ENCODE measurements at places on chromosomes 6 and 20. TPM values are rescaled to one million over a fixed set of nuclear protein-coding genes. Genes with fewer than 3 reads are reported as not detected.

MYCT1 gene
- polyA plus RNA-seq: 7.8 TPM

DNA sequence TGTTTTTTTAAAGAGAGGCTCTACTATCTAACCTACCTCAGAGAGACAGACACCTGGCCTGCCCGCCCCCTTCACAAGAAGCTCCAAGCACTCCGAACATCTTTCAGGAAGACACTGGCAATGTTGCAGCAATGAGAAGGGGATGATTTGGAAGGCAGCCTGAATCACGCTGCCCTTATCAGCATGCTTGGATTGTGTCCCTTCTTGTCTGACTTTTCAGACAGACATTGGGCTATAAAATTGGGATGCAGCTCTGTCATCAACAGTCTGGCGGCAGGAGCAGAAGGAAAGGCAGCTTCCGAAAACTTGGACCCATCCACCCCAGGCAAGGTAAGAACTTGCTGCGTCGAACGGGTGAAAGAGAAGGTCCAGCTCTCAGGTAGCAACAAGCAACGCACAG is 56.0 kb downstream of the CDK5RAP1 start:
- H3K4me3 ChIP-seq: no peak overlapping the region
- DNase-seq: no peak
- H3K27ac ChIP-seq: no peak overlapping the region
- H3K4me1 ChIP-seq: no peaks in the 10 kb centered on the region

DNA sequence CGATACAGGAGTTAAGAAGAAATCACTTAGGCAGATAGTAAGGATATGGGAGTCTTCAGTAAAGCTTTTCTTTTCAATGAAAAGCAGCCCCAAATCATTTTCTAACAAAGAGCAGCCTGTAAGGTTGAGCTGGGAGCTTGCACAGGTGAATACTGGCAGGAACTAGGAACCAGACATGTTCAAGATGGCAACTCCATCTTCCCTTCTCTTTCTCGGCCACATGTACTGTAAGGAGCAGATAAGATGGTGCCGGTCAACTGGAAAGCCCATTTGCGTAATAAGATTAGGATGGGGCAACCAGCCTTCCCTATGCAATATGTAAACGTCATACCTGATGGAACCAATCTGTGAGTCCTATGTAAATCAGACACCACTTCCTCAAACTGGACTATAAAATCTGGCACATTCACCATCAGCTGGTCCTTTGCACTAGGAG is 46.2 kb upstream of the RNGTT start:
- peaks cover 11% of the 10 kb centered on the region for H3K4me1 ChIP-seq
- H3K36me3 ChIP-seq: no peaks in the 10 kb centered on the region
- H3K4me3 ChIP-seq: no peak overlapping the region
- no peak overlapping the region for H3K27ac ChIP-seq

OR2H1 gene
- polyA plus RNA-seq: 0.27 TPM

- H3K27me3 ChIP-seq: no peaks in the 10 kb centered on the region
- no peak overlapping the region for H3K27ac ChIP-seq
- no peak for DNase-seq
Measured at GRCh38 chr6:163457637-163458561, 43.4 kb downstream of the QKI start.

PRSS35 gene
- polyA plus RNA-seq: 28.9 TPM

DNA sequence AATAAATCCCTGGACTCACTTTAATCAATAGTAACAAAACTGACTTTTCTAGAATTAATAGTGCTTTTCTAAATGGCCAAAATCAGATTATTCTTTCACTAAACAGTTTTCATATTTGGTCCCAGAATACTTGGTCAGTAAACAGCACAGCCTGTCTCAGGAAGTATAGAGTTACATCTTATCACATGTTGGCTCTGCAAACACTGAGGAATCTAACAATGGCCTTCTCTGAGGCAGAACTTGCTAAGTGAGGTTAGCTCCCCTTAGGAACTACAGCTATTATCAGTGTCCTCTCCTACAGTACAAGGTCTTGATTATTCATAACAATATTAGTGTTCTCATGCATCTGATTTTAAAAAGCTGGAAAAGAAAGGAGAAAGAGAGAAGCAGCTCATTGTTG is 1622.8 kb downstream of the HACE1 start:
- H3K4me1 ChIP-seq: no peaks in the 10 kb centered on the region
- no peaks in the 10 kb centered on the region for H3K36me3 ChIP-seq
- no peak overlapping the region for H3K27ac ChIP-seq
- no peak for DNase-seq
- H3K27me3 ChIP-seq: no peaks in the 10 kb centered on the region

DNA sequence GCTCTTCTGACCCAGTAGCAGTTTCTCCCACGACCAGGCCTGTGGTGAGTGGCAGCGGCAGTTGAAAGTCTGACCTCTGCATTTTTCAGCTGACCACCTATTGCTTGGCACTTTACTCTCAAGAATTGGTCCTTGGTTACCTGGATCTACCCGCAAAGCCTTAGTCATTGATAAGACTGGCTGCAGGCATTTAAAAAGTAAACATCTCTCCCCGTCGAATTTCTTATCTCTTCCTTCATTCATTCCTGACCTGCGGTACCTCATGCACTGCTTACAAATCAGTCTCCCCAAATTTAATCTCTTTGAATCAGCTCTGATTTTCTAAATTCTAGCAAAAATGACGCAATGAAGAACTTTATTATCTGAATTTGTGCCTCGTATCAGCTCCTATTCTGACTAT is 26.1 kb upstream of the IPCEF1 start:
- no peaks in the 10 kb centered on the region for H3K4me1 ChIP-seq
- no peak for DNase-seq
- no peak overlapping the region for H3K4me3 ChIP-seq
- no peak overlapping the region for H3K27ac ChIP-seq

MAP3K5 gene
- 10.9 TPM for polyA plus RNA-seq

STMND1 gene
- polyA plus RNA-seq: 0.33 TPM

SPTLC3 gene
- polyA plus RNA-seq: 10.6 TPM

- H3K27me3 ChIP-seq: no peaks in the 10 kb centered on the region
- peak overlapping the region; percentile 68 for H3K27ac ChIP-seq
- no peak for DNase-seq
- no peaks in the 10 kb centered on the region for H3K36me3 ChIP-seq
- peaks cover 3% of the 10 kb centered on the region for H3K4me1 ChIP-seq
- H3K4me3 ChIP-seq: no peak overlapping the region
Measured at GRCh38 chr6:151004383-151005024, 139.0 kb downstream of the MTHFD1L start.

ADTRP gene
- polyA plus RNA-seq: 0.38 TPM

- H3K27ac ChIP-seq: peak overlapping the region; percentile 100
- peaks cover 5% of the 10 kb centered on the region for H3K36me3 ChIP-seq
- DNase-seq: no peak
- H3K4me1 ChIP-seq: peaks cover 56% of the 10 kb centered on the region
- no peaks in the 10 kb centered on the region for H3K27me3 ChIP-seq
Measured at GRCh38 chr20:47354464-47354713, 2.1 kb downstream of the ZMYND8 start.

- no peak overlapping the region for H3K4me3 ChIP-seq
- no peaks in the 10 kb centered on the region for H3K27me3 ChIP-seq
- DNase-seq: no peak
- no peaks in the 10 kb centered on the region for H3K4me1 ChIP-seq
- no peak overlapping the region for H3K27ac ChIP-seq
- H3K36me3 ChIP-seq: no peaks in the 10 kb centered on the region
Measured at GRCh38 chr20:10807013-10807412, 133.2 kb upstream of the JAG1 start.

TULP1 gene
- polyA plus RNA-seq: 1.7 TPM

DNA sequence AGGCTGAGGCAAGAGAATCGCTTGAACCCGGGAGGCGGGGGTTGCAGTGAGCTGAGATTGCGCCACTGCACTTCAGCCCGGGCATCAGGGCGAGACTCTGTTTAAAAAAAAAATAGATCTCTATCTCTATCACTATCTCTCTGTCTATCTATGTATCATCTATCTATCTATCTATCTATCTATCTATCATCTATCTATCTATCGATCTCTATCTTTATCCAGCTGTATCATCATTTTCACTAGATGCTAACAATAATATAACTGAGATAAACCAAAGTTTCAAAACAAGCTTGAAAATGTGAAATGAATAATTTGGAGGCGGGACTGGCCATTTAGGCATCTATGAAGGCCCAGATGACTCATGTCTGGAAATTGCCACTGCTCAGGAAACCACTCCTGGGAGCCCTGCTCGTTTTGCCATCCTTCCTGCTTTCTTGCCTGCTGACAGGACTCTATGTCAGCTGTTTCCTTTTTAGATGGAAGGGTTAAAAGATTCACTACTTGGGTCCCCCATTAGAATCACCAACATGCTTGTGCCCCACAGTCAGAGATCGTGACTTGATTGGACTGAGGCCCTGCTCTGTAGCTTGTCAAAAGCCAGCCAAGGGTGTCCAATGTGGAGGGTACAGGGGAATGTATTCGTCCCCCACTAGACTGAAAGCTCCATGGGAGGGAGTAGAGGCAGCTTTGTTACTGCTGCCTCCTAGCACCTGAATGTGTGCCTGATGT is 61.7 kb downstream of the UTRN start:
- no peak overlapping the region for H3K27ac ChIP-seq
- H3K4me1 ChIP-seq: no peaks in the 10 kb centered on the region
- no peak for DNase-seq
- H3K4me3 ChIP-seq: no peak overlapping the region
- H3K36me3 ChIP-seq: no peaks in the 10 kb centered on the region

DNA sequence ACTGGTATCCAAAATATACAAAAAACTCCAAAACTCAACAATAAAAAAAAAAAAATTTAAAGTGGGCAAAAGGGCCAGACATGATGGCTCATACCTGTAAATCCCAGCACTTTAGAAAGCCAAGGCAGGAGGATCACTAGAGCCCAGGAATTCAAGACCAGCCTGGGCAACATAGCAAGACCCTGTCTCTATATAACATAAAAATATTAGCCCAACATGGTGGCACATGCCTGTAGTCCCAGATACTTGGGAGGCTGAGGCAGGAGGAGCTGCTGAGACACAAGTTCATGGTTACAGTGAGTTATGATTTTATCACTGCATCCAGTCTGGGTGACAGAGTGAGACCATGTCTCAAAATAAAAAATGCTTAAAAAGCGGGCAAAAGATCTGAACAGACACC is 121.0 kb upstream of the BEND6 start:
- no peaks in the 10 kb centered on the region for H3K27me3 ChIP-seq
- H3K27ac ChIP-seq: no peak overlapping the region
- H3K4me3 ChIP-seq: no peak overlapping the region
- H3K4me1 ChIP-seq: no peaks in the 10 kb centered on the region

RAET1E gene
- 0.32 TPM for polyA plus RNA-seq

- no peak overlapping the region for H3K4me3 ChIP-seq
- DNase-seq: no peak
- peaks cover 5% of the 10 kb centered on the region for H3K27me3 ChIP-seq
Measured at GRCh38 chr20:39825950-39826349, 863.1 kb downstream of the MAFB start.

TPBG gene
- 29.0 TPM for polyA plus RNA-seq

NKX2-4 gene
- not detected for polyA plus RNA-seq

SPATA2 gene
- polyA plus RNA-seq: 20.1 TPM

LY6G6C gene
- polyA plus RNA-seq: 1.2 TPM

DNA sequence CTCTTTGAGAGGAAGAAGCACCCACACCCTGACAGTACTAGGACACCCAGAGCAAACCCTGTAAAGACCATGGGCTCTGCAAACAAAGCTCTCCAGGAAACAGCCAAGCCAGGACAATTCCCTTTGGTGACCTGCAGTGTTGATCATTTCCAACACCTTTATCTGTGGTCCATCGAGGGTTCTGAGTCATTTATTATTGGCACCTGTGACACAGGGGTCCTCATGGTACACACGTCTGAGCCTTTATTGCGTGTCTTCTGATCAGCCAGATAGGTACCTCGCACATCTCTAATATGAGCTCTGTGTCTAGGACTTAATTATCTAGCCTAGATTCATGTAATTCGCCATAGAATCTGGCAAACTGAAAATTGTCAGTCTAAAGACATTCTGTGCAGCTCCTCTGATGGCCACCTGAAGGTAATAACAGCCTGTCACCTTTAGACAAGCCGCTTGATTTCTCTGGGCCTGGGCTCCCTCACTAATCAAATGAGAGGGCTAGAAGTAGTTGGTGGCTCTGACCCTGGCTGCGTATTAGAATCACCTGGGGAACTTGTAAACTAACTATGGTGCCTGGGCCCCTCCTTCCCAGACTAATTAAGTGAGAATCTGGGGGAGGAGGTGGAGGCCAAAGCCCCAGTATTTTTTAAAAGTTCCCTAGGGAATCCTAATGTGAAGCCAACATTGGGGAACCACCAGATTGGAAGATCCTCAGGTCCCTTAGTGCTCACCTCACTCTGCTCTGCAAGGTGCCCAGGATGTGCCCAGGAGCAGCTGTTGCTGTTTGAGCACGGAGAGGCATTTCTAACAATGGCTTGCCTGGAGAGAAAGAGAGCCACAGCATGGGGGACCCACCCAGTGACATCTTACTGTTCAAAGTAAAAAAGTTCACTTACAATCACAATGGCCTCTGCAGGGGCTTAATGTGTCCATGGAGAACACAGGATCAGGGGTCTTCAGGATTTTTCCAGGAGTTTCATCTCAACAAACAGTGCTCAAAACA is 122.0 kb upstream of the ARID1B start:
- no peaks in the 10 kb centered on the region for H3K36me3 ChIP-seq
- no peak overlapping the region for H3K4me3 ChIP-seq
- no peaks in the 10 kb centered on the region for H3K27me3 ChIP-seq
- H3K4me1 ChIP-seq: peaks cover 8% of the 10 kb centered on the region

DNA sequence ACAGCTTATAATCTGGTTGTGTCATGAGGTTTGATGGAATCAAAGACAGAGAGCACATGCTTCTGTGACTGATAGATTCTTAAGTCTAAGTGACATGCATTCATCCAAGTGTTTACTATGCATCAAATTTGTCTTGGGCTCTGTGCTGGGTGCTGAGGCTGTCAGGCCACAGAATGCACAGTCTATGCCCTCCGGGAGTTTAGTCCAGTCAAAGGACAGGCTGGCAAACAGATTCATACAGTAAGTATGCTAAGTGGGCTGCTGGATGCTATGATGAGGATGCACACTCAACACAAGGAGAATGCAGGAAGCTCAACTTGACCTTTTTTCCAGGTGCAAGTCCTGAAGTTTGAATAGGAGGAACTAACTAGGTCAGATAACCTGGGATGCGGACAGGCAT is 146.7 kb downstream of the UST start:
- no peak overlapping the region for H3K27ac ChIP-seq
- no peaks in the 10 kb centered on the region for H3K27me3 ChIP-seq
- H3K4me3 ChIP-seq: no peak overlapping the region
- peaks cover 9% of the 10 kb centered on the region for H3K4me1 ChIP-seq
- no peak for DNase-seq

CST5 gene
- not detected for polyA plus RNA-seq

C6orf163 gene
- polyA plus RNA-seq: 2.1 TPM

RAD21L1 gene
- polyA plus RNA-seq: not detected

DNA sequence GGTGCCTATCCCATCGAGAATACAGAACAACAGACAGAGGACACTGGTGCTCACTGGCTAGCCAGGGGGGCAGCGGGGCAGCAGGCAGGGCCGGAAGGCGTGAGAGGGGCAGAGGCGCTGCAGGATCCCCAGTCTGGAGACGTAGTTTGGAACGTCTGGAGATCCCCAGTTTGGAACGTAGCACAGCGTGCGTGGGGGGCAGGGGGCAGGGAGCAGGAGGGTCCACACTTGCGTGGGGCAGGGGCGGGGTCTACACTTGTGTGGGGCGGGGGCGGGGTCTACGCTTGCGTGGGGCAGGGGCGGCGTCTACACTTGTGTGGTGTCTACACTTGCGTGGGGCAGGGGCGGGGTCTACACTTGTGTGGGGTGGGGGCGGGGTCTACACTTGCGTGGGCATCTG is 107.2 kb downstream of the DACT2 start:
- no peak overlapping the region for H3K27ac ChIP-seq
- no peak for DNase-seq
- H3K27me3 ChIP-seq: peaks cover under 1% of the 10 kb centered on the region
- H3K4me1 ChIP-seq: peaks cover 21% of the 10 kb centered on the region
- no peak overlapping the region for H3K4me3 ChIP-seq

GRCh38 chr6:151409260-151409659 is 17.9 kb upstream of the ZBTB2 start:
- no peak overlapping the region for H3K27ac ChIP-seq
- H3K27me3 ChIP-seq: no peaks in the 10 kb centered on the region
- H3K36me3 ChIP-seq: peaks cover 18% of the 10 kb centered on the region
- no peak for DNase-seq
- no peaks in the 10 kb centered on the region for H3K4me1 ChIP-seq

Measured in spinal cord (tissue), 10 donors.